ENCODE measurements at places on chromosomes 11 and 22.

GRCh38 chr11:17073370-17074027 lies 4.0 kb downstream of the RPS13 start:
- no peak for DNase-seq

GRCh38 chr22:49084206-49084605 lies 743.5 kb downstream of the BRD1 start:
- no peak for DNase-seq

- DNase-seq: no peak
Measured at GRCh38 chr11:93020248-93021046, 51.0 kb downstream of the MTNR1B start.

DNA sequence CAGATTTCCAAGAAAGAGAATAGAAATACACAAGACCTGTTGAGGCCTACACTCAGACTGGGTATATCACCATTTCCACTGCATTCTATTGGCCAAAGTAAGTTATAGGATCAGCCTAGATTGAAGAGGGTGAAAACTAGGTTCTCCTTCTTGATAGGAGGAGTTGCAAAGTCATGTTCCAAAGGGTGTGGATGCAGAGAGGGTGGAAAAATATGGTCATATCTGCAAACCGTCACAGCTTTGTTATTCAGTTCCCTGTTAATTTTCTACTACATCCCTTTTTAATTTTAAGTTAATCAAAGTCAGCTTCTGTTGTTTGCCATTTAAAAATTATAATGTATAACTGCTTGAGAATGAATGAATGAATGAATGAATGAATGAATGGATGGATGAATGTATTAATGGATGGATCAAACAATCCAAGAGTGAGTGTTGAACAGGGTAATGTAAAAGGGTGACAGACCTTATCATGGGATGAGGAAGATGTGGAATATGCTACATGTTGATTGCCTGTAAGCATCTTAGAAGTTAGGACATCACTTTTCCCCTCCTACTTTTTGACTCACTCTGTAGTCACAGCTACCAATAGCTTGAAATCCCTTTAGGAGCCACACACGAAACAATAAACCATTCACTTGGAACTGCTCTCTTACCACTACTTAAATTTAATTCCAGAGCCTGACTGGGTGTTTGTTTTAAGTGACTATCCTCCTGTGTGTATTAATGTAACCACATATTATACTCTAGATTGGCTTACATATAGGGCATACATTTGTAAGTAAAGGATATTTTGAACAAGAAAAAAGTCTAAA lies 121.5 kb downstream of the CCDC34 start:
- no peak for DNase-seq

DNA sequence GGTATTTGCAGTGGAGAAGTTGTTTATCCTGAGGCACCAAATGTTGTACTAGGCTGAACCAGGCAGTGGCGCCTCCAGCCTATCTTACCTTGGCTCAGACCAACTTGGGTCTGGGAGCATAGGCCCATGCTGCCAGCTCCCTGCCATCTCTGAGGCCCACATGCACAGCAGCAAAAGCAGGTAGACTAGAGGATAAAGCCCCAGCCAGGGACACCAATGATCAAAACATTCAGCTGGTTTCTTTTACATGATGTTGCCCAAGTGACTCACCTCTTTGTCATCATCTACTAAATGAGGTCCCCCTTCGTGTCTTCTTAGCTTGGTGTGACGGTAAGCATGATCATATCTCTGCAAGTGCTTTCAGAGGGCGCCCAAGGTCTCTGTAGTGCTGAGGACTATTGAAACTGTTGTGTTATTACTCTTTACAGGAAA lies 112.1 kb upstream of the DRD2 start:
- DNase-seq: no peak

DNA sequence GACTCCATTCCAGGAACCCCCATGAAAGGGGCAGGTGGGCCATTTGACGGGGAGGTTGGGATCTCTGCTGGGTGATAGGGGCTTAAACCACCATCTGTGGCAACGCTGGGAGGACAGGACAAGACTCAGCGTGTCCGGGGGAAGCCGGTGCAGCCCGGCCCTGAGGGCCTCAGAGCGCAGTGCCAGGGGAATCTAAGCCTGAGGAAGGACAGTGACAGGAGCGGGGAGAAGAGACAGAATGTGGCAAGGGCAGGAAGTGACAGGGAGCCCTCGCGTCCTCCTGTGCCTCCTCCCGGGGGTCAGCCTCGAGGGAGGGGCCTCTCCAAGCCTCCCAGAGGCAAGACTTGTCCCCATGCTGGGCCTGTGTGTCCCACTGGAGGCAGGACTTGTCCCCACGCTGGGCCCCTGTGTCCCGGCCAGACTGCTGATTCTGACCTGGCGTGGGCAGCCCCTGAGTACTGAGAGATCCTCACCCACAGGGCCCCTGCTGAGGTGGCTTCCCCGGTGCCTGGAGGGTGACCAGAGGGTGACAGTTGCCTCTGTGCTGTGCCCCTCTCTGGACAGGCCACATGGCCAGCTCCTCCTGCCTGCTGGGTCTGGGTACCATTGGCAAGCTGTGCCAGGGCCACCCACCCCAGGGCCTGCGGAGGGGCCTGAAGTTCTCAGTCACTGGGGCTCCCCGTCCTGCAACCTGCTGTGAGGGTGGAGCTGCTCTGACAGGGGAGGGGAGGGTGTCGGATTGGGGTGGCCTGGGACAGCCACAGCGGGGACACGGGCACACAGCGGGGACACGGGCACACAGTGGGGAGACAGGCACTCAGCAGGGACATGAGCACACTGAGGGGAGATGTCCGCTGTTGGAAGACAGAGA lies 676.2 kb downstream of the BRD1 start:
- DNase-seq: no peak

- no peak for DNase-seq
Measured at GRCh38 chr11:60803273-60803936, 18.3 kb downstream of the MS4A10 start.

- no peak for DNase-seq
Measured at GRCh38 chr22:24985826-24986214, 33.3 kb downstream of the KIAA1671 start.

- DNase-seq: no peak
Measured at GRCh38 chr22:23683545-23683944, 7.3 kb upstream of the RGL4 start.

GRCh38 chr11:124900464-124900863 lies 2.8 kb upstream of the ROBO4 start:
- DNase-seq: no peak

DNA sequence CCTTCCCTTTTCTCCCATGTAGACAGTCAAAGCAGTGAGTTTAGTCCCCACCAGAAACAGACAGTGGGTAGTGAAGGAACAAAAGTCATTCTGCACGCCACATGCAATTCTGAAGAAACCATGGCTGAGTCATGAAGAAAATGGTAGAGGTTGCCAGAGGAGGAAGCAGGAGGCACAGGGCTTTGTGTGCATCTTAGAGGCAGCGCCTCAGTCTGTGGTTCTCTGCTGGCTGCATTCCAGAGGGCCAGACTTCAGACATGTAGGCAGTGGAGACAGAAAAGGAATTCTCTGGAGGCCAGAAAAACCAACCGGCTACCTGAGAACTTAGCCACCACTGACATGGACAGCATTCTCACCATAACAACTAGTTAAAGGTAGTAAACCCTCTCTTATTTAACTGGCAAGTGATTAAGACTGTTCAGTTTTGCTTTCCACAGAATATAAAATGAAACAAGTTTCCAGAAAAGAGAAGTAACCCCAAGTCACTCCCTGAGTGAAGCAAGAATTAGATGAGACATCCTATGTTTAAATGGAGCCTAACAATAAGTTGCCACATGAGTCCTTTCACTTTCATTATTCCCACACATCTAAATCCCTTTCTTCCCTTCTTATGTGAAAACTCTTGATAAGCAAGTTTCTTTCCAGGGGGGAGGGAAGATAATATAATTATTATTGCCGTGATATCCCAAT lies 556.1 kb downstream of the SOX6 start:
- no peak for DNase-seq

DNA sequence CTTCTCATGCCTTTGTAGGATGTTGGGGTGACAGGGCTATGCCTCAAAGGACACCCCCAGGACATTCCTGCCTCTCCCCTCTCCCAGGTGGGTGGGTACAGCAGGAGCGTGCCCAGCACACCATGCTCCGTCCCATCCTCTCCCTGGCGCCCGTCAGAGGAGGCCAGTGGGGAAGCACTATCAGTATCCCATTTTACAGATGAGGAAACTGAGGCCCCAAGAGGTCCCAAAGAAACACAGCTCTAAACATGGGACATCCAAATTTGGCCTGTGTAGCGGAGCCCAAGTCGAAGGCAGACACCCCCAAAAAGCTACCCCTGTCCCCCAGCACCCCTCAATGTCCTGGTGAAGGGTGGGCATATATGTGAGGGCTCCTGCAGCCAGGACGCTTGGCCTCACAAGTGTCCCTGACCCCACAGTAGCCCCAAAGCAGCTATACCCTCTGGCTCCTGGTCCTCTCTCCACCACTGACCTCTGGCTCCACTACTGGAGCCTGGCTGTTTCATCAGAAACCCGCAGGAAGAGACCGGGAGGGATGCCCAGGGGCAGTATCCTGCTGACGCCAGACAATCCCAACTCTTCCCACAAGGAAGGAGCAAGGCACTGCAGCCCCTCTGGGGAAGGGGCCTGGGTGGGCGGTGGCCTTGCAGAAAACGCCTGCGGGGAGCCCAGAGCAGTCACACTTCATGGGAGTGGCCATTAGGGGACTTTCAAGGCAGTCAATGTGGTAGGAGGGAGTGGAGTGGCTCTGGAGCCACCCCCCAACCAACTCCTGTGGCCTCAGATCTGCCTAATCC lies 5.4 kb downstream of the FADS3 start:
- DNase-seq: no peak

DNA sequence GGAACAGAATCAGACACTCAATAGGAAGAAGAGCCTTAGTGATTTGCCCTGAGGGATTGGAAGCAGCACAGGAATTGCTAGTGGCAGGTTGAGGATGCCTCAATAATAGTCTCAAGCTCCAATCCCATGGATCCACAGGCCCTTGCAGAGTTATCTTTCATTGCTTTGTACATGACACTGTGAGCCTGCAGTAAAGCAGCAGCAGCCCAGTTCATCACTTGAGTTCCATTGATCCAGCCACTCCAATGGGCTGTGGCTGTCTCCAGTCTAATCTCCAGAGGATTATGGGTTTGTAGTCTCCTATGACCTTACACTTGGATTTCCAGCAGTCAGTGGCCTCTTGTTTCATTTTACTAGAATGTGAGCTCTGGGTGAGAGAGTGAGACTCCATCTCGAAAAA lies 45.4 kb downstream of the AAMDC start:
- no peak for DNase-seq

DNA sequence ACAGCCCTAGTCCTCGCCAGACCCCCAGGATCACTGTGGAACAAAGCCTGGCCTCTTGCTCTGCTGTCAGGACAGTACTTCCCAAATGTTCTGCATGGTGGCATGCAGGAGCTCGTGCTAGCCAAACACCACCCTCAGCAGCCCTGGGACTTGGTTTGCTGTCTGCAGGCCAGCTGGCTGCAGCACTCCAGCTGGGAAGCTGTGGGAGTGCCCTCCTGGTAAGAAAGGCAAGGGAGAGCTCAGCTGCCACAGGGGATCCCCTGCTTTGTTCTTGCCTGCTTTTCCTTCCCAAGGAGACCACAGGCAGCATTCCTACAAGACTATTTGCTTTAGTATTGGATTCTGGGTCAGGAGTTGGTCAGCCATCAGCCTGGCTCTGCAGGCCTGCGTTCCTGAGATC lies 27.9 kb downstream of the TCIRG1 start:
- DNase-seq: no peak

DNA sequence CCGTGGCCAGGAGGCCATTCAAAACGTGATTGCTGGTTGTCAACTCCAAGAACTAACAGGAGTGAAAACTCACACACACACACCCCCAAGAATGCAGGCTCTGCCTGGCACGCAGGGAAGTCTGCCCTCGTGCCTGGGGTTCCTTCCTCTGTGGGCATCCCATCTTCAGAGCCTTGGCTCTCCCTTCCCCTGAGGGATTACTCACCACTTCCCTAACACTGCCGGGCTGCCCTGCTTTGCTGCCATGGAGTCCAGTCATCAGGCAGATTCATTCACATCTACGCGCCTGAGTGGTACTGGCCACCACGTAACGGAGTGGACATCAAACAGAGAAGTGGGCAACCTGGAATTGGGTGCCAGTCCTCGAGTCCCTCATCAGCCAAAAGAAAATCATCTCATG lies 120.7 kb upstream of the TMEM45B start:
- DNase-seq: no peak

- no peak for DNase-seq
Measured at GRCh38 chr11:73258104-73259035, 13.8 kb upstream of the P2RY6 start.

DNA sequence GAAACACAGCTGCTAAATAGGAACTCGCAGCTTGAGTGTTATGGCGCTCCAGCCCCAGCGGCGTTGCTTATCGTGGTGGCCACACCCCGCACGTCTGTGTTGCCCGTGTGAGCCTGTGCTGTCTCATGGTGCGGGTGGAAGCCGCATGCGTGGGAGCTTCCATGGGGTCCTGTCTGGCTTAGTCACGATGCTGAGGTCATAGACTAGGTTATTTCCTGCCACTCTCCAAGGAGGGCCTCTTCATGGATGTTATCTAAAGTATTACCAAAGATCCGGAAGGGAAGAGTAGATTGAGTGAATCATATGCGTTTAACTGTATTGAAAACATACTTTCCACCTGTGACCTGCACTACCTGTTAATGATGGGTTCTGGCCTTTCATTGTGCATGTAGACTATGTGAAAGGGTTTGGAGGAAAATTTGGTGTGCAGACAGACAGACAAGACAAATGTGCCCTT lies 21.7 kb downstream of the CTTN start:
- DNase-seq: no peak

DNA sequence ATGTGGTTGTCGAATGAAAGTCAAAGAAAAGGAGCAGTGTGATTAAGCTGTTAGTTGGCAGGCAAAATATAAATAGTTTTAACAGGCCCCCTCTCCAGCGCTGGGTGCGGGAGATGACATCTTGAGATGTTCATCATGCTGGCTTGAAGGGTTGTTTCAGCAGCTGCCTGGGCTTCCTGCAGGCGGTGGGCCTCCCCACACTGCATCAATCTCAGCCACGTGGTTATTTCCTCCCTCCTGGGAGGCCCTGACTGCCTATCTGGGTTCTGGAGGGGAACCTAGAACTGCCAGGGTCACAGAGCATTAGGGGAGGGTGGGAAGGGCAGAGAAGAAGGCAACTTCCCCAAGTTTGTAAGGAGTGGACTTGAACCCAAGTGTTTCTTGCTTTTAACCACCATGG lies 173.3 kb upstream of the SYT13 start:
- DNase-seq: no peak

DNA sequence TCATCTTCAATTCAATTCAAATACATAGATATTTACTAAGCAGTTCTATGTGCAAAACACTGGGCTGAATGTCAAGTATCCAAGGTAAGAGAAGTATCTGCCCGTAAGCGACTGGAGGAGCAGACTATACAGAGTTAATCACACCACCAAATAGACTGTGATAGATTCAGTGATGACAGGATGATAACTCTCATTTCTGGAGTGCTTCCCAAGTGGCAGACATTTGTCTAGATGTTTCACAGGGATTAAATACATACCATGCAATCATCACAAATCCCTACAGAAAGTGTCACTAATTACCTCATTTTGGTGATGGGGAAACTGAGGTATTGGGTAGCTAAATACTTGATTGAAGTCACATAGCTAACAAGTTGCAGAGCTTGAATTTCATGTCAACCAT lies 508.7 kb upstream of the TENM4 start:
- no peak for DNase-seq

All from activated B cell treated with CpG ODN at 0.5 μM for 24 hours (primary cell).